Activated CD4-positive, alpha-beta memory T cell treated with anti-CD3 and anti-CD28 coated beads, Interleukin-2, amount 10 ng/mL, durations not matched to agents 7 days and 5 days (primary cell): ENCODE measurements at places on chromosomes 5 and 9. TPM values are rescaled to one million over a fixed set of nuclear protein-coding genes. Genes with fewer than 3 reads are reported as not detected.

Gene MYOZ3
- not detected for total RNA-seq

Gene ANKRD18A
- 3.1 TPM for total RNA-seq

Gene MYORG
- 4.7 TPM for total RNA-seq

Gene HEMGN
- total RNA-seq, result 0.83 TPM

Gene C9orf153
- total RNA-seq, result not detected

Gene EFNA5
- not detected for total RNA-seq

Gene NR2F1-AS1
- not detected for total RNA-seq

Gene TEK
- total RNA-seq, result not detected

Gene POLR3G
- total RNA-seq, result 4.2 TPM

Gene CCDC183
- total RNA-seq, result 1.4 TPM

Gene PCSK1
- total RNA-seq, result not detected

Gene CKMT2
- total RNA-seq, result not detected
